ENCODE measurements at places on chromosomes 1 and 21.

DNA sequence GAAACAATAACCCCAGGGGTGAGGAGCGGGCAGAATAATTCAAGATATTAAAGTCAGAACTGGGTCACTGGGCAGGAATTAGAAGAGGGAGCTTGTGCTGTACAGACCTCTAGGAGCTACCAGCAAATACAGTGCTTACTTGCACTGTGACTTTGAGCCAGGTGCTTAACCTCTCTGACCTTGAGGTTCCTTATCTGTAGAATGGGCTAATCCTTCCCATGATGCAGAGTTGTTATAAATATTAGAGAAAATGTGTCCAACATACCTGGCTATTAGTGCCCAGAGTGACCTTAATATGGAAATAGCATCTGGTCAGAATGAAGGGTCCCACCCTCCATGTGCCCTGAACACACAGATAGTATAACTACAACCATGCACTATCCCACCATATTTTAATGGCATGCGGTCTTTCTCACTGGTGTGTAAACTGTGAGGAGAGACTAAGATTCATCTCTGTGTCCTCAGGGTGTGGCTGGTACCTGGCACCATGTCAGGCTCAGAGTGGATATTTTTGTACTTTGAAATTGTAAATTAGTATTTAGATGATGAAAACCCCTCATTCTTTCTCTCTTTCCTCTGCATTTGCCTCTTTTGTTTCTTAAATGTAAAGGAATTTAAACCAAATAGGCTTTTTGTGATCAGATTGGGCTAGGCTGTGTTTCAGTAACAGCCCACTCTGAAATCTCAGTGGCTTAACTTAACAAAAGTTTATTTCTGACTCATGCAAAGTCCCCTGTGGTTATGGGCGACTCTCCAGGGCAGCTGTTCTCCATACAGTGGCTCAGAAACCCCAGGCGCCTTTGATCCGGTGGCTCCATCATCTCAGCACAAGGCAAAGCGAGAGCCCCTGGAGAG, 60.0 kb upstream of the ROR1 start:
- DNase-seq, result no peak

DNA sequence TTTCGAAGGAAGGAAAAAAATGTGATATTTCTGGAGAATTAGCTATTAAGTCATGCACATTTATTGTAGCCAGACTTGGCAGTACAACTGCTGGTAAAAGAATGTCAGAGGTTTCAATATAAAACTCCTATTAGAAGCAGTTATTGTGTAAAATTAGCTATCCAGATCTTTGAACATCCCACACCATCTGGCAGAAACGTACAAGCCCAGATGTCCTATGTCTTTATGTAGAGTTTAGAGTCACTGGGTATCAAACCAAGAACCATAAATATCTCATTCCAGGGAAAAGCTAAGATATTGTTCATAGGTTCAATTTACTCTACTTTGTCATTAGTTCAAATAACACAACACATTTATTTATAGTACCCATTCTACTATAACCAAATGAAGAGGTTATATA, 31.4 kb downstream of the OLFM3 start:
- no peak for DNase-seq

GRCh38 chr1:190679044-190679443, 201.4 kb upstream of the BRINP3 start:
- DNase-seq, result no peak

DNA sequence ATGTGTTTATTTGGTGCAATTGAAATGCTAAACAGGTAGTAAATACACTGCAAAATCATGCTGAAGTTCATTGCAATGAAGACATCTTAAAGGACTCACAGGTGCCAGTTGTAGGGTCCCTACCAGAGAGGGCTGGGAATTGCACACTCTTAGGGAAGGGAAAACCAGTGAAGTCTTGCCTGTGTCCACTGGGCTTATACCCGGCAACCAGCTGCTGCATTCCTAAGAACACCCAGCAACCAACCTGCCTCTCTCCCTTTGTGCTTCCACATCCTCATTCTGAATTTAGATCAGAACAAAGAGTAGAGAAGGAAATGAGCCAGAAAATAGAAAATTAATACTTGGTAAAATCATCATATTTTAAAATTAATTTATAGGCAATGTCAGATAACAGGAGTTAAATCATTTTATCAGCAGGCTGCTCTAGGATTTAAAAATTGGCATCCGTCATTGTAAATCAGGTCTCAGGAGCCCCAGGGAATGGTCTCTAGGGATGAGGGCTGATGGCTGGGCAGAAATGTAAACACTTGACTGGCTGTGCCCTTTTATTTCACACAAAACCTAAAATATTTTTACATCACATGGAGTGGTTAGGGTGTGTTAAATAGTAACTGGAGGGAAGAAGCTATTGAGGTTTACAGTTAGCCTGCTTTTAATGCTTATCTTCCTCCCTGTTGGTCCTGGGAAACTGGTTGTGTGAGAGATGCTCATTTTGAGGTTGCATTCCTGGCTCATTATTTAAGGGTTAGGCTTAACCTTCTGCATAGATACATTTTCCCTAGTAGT, 31.3 kb downstream of the PTGFRN start:
- DNase-seq, result no peak

GRCh38 chr21:36513430-36513829, 33.5 kb upstream of the CLDN14 start:
- DNase-seq, result no peak

GRCh38 chr21:25420831-25421230, 186.4 kb downstream of the MRPL39 start:
- no peak for DNase-seq

DNA sequence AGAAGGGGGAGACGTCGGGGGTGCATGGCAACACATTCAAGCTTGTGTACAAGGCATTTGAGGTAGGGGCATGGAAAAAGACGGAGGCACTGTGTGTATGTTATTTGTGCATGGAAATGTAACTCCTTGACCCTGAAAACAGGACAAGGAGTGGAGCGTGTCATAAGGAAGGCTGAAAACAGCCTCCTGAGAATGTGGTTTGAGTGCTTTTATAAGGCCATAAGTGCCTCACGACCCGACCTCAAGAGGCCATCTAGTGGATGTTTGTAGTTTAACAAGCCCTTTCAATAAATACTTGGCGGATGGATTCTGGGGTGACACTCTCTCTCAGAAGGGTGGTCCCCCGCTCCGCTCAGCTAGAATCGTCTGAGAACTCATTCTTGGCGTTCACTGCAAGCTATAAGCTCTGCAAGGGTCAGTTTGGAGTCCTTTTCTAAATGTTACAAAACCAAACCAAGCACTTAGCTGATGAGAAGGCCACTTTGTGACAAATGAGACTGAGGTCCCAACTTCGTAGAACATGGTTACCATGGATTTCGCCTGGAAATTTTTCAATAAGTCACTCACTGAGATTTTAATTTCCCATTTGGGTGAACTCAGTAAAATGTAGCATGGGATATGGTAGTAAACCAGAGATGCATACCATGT, 38.8 kb upstream of the CLCA4 start:
- DNase-seq, result no peak

GRCh38 chr1:9300573-9300972, 7.9 kb downstream of the SPSB1 start:
- no peak for DNase-seq

DNA sequence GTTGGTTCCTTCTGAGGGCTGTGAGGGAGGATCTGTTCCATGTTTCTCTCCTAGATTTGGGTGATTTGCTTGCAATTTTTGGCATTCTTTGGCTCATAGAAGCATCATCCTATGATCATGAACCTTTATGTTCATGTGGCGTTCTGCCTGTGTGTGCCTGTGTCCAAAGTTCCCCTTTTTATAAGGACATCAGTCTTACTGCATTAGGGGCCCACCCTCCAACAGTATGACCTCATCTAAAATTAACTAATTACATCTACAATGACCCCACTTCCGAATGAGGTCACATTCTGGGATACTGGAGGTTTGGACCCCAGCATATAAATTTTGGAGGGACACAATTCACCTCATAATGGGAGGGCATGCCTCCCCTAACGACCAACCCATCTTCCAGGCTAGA, 12.8 kb upstream of the CAMK1G start:
- no peak for DNase-seq

DNA sequence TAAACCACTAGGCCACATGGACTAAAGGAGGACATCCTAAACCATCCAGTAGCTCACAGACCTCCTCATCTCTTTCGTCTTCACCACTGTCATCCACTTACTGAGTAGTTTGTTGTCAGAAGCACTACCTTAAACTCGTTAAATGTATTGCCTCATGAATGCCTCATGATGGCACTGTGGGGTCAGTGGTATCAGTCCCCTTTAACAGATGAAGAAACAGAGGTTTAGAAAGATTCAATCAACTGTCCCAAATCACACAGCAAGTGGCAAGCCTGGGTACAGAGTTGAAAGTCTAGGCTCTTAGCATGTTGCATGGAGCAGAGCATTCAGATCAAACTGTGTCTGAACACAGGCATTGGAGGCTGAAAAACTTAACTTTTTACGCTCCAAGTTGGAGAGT, 183.6 kb upstream of the KIAA0040 start:
- no peak for DNase-seq

DNA sequence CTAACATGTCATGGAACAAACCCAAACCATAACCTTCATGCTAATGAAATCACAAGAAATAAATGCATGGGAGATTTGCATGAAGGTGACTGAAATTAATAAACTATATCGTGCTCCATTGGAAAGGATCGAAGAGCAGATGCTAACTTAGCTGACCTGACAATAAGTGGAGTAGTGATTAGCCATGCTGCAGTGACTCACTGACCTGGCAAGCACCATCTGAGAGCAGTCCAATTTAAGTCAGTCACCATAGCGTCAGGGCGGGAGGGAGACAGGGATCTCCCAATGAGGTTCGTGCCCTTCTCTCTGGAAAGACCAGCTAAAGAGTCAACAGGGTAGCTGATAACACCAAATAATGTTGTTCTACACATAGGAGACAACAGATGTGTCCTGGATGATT, 21.5 kb downstream of the OLIG2 start:
- DNase-seq, result no peak

DNA sequence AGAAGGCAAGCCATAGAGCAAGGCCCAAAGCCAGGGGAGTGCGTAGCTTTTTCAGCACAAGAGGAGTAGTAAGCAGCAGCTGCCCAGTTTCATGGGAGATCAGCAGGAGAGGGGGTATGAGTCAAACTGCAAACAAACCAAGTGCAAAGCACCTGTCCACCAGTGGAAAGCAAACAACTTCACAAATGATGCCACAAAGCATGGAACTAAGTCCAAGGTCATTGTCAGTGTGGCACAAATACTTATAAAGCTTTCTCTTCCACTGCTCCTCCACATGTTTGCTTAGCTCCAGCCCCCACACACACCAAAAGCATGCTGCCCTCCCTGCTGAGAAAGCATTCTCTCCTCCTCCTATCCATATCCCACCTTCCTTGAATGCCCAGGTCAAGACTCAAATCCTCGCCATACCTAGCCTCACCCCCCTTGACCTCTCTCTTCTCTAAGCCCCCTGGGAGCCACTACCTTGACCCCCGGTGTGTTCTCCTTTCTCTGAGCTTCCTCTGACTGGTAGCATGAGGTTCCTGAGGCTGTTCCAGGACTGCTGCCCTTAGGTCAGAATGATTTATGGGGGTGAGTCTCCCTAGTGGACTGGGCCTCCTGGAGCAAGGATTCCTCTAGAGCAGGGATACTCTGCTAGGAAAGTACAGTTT, 70.4 kb downstream of the DMAP1 start:
- DNase-seq, result no peak

DNA sequence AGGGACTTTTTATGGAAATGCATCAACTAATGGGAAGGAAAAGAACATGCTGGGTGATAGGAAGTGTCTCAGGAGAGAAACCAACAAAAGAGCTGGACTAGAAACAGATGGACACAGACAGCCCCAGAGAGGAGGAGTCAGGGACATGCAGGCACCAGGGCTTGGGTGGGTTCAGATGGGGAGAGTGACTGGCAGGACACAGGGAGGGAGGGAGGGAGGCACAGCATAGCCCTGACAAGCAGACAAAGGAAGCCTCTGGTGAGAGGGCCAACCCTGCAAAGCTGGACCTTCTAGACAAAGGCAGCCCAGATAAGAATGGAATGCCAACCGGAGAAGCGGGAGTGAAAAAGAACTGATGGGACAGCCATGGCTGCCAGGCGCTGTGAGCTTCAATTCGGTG, 568.8 kb downstream of the AJAP1 start:
- DNase-seq, result no peak

GRCh38 chr1:232648316-232648715, 18.4 kb upstream of the SIPA1L2 start:
- DNase-seq, result no peak

DNA sequence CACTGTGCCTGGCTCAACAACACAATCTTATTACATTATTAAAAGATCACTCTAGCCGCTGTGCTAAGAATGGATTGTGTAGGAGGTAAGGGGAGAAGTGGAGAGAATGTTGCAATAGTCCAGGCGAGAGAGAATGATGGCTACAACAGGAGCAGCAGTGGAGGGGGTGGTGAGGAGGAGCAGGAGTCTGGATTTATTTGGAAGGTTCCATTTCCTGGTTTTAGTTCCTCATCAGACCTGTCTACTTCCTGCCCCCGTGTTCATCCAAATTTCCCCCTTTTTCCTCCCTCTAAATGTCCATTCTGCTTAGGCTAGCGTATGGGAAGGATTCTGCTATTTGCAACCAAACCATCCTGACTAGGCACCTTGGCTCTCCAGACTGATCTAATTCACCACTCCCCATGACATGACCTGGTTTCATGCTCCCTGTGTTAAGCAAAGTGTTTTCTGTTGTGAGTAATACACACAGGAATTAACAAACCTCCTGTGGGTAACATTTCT, 35.1 kb upstream of the EYA3 start:
- no peak for DNase-seq

DNA sequence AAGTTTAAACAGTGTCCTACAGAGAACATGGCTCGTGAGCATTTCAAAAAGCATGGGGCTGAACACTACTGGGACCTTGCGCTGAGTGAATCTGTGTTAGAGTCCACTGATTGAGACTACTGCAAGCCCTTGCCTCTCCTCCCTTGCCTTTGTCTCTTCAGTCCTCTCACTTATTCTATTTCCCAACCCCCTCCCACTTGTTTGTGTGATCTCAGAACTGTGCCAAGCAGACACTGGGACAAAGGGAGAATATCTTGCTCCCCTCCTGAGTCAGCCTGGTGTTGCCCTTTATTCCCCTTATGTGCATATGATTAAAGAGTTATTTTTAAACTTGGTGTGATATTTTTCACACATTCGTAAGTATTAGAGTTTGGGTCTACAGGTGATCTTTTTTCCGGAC, 11.1 kb upstream of the RPRD2 start:
- no peak for DNase-seq

- no peak for DNase-seq
Observed at GRCh38 chr1:21234779-21235178, 55.5 kb downstream of the ECE1 start.

- no peak for DNase-seq
Observed at GRCh38 chr1:150763018-150763417, 2.6 kb downstream of the CTSS start.

DNA sequence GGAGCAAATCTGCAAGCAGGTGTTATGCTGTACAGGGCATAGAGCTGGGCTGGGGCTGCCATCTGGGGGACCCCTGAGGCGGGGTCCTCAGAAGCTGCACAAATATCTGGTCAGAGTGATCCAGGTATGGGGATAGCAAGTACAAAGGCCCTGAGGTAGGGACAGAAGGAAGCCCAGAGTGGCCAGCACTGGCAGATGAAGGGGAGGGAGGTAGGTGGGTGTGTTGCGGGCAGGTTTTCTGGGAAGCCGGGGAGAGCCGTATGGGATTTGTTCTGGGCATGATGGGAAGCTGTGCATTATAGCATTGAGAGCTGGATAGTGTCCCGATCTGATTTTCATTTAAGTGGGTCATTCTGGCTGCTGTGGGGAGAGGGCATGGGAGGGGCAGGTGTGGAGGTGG, 102.7 kb downstream of the ARHGEF10L start:
- no peak for DNase-seq

- DNase-seq, result no peak
Observed at GRCh38 chr1:151255381-151255780, 847 bp downstream of the PSMD4 start.

All from T-helper 17 cell (primary cell).